Common myeloid progenitor, CD34-positive (primary cell): ENCODE measurements at places on chromosomes 7 and 10.
A peak's percentile ranks its signal among the peaks of the same experiment; 100 is the strongest.

- no peak for DNase-seq
Measured at GRCh38 chr7:20244334-20245120, 27.3 kb upstream of the MACC1 start.

DNA sequence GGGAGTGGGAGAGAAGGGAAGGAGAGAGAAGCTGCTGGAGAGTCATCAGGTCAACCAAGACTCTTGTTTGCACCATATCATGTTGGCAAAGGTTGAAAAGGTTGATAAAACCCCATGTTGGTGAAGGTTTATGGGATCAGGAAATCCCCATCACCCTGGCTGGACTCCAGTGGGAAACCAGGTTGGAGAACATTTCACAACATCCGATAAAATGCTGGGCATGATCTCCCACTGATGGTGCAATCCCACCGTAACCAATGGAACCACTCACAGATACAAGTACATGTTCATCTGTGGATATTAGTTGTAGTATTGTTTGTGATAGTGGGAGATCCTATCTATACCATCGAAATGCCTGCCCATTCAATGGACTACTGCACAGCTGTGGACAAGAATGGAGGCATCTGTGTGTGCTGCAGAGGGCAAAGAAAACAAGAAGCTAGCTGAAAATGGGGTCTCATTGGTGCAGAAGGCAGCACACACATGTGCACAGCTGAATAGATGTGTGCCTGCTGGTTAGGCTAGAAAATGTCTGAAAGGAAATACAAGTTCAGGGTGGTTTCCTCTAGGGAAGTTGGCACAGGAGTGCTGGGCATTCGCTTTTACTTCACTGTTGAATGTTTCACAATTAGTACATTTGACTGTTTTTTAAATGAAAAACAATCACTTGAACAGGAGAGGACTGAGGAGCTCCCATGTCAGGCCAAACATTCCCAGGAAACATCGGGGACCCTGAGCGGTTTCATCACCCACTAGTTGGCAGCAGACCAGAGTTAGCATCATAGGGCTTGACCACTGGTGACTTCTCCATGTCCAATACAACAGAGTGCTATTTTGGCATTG, 80.4 kb upstream of the MGMT start:
- no peak for DNase-seq

GRCh38 chr7:92121681-92122080, 12.6 kb downstream of the CYP51A1 start:
- DNase-seq: no peak

- DNase-seq: no peak
Measured at GRCh38 chr10:29237786-29238185, 51.1 kb upstream of the LYZL1 start.

DNA sequence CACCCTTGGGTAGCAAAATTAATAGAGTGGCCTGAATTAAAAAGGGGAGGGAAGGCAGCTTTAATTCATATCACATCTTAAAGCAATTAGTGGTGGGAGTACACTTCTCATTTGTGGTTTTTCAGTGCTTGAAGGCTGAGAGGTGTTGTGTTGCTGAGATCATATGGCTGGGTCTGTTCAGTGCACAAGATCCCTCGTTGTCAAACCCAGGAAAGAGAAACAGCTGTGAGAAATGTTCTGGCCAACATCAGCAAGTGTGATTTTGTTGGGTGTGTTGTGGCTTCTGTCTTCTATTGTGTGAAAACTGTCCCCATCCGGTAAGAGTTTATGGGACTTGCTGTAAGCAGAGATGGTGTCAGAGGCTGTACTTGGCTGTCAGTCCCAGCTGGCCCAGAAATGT, 197.9 kb upstream of the BMPER start:
- DNase-seq: no peak

DNA sequence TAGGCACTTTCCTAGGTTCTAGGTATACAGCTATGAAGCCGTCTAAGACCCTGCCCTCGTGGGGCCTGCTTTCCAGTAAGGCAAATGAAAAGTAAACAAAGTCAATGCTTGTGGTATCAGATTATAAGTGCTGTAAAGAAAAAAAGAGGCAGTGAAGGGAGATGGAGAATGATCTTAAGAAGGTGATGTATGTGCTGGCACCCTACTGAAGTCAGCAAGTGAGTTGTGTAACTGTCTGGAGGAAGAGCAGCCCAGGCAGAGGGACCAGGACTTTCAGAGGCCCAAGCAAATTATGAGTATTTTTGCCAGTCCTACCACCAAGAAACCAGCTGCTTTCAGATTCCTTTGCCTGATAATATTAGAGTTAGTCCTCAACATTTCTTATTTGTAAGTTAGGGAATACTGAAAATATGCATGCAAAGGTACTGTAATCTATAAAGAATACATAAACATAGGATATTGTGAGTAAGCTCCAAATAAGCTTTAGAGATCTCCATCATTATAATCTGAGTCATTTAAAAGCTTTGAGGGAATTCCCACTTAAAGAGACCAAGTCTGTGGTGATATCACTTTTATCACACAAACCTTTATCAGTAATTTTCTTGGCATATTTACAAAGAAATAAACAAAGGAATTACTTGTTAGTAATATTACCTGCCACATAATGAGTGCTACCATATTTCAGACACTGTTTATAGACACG, 329.2 kb upstream of the LRGUK start:
- DNase-seq: no peak

DNA sequence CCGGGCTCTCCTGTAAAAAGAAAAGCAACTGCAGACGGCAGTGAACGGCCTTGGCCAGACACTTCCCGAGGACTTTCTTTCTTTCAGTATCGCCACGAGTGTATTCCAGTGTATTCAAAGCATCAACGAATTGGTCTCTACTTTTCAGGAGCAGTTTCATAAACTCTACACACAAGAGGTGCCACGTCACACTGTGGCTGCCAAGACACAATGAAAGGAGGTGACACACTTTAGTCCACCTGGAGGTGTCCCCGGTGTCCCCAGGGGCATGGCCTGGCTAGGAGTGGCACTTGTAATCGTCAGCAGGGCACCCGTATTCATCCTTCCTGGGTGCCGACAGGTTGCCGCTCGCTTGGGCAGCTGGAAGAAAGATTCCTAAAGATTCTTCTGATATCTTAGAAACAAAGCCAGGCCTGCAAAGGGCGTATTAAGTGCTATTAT, 5.0 kb downstream of the TNS3 start:
- no peak for DNase-seq

DNA sequence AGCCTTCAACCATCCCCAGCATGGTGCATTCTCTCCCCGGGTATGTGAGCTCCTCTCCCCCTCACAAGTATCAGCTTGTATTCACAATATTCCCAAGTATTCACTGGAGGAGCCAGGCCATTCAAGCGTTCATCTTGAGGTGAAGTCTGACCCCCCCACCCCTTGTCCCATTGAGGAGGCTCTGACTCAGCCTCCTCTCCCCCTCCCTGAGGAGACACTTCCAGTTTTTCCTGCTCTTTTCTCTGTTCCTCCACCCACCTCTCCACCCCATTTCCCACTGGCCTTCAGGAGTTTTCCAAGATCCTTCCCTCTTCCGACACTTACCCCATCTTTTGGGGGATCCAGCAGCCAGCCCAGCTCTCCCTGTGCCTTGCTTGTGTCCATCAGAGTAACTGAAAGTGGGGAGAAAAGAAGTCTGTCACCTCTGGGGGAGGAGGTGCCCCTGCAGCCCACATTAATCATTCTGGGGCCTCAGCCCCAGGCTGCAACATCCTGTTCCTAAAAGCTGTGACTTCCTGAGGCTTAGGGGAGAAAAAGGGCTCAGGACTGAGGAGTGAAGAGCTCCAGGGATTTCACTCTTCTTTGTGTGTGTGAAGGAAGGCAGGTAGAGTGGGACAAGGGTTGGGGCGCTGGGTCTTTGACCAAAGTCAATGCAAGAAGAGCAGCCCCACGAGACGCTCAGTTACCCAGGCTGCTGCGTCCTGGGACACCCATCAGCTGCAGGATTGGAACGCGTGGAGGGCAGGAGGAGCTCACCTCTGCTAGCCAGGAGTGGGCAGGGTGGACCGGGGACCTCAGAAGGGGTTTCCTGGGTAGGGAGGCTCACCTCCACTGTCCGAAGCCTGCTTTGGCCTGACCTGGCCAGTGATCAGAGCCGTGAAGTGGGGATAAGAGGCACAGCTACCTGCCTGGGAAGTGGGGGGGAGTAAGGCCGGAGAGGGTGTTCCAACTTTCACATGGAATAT, 1.1 kb downstream of the EPHA1 start:
- DNase-seq: peak; percentile 58

GRCh38 chr10:75495434-75496190, 64.2 kb downstream of the LRMDA start:
- no peak for DNase-seq

GRCh38 chr10:11083051-11083450, 65.4 kb downstream of the CELF2 start:
- DNase-seq: no peak

DNA sequence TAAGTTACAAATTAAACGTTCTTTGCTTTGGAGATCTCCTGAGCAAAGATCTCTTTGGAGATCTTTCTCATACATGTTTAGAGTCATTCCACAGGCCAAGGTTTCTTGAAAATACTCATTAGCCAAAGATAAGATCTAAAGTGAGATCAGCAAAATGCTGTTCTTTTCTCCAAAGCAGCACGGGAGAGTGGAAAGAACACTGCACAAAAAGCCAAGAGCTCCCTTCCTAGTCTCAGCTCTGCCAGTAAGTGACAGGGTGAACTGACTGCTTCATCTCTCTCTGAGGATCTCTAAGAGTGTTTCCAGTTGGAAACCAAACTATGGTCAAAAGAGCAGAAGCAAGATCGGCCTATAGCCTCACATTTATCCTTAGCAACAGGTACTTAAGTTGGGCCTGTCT, 168.4 kb upstream of the ASAH2 start:
- DNase-seq: no peak

DNA sequence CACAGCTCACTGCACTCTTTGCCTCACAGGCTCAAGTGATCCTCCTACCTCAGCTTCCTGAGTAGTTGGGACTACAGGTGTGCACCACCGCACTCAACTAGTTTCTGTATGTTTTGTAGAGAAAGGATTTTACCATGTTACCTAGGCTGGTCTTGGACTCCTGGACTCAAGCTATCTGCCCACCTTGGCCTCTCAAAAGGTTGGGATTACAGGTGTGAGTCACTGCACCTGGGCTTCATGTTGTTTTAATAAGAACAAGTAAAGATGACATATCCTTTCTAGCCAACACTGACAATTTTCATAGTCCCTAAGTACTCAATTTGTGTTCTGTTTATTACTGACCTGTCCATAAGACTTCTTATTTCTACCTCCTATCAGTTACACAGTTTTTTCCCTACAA, 16.8 kb downstream of the SEMA3C start:
- no peak for DNase-seq

- no peak for DNase-seq
Measured at GRCh38 chr7:133082390-133082766, 488 bp upstream of the CHCHD3 start.

GRCh38 chr10:128804411-128804810, 662.6 kb upstream of the MGMT start:
- no peak for DNase-seq

GRCh38 chr10:121891103-121891502, 36.7 kb downstream of the ATE1 start:
- DNase-seq: no peak

GRCh38 chr10:132249824-132250375, 57.9 kb downstream of the STK32C start:
- no peak for DNase-seq

- DNase-seq: no peak
Measured at GRCh38 chr10:70490142-70490541, 11.6 kb downstream of the PALD1 start.

- no peak for DNase-seq
Measured at GRCh38 chr10:119283387-119283786, 76.0 kb downstream of the GRK5 start.

DNA sequence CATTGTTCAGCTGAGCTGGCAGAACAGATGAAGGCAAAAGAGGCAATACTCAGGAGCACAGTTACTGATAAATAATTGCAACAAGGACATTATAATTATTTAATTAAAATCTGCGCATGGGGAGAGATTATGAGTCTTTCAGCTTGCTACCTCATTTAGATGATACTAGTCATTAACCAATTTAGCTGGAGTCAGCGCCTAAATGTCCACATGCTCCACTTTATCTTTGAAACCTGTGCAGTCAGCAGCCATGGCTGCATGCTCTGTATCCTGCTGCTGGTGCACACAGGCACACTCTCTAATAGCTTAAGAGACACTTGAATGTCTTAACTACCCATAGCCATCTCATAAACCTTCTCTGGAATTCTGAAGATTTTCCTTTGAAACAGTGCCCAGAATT, 196.8 kb downstream of the PPP1R3A start:
- DNase-seq: no peak

GRCh38 chr10:106436123-106436715, 728.3 kb downstream of the SORCS1 start:
- DNase-seq: no peak

GRCh38 chr10:12589791-12590190, 240.4 kb downstream of the CAMK1D start:
- DNase-seq: no peak

DNA sequence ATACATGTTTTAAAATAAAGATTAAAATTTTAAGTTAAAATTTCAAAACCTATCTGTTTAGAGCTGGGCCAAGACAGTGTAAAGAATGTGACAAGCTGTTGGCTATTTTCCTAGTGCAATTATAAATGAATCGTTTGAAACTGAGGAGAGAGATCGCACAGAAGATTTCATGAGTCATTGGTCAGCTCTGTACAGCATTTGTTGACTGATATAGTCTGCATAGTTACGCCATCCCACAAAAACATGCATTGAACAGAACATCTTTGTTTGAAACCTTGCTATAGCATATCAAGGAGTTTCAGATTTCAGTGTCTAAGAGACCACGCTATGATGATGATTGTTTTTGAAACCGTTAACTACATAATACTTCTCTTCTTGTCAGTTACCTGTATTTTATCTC, 1.3 kb upstream of the C10orf67 start:
- DNase-seq: no peak

GRCh38 chr7:85471307-85471706, 284.5 kb upstream of the SEMA3D start:
- peak; percentile 34 for DNase-seq

DNA sequence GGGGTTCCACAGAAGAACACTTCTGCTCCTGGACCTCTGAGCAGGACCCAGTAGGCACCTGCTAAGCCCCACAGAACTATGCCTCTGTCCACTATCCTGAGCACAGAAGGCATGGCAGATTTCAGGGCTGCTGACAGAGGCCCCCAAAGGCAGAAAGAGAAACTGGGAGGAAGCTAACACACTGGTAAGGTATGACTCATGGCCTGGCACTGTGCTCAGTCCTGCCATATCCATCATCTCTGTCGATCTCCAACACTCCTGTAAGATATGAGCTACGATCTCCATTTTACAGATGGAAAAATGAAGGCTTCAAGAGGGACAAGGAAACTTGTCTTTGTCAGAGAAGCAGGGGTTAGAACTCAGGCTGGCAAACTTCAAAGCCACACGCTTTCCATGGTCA, 62.2 kb downstream of the GRID1 start:
- DNase-seq: no peak

DNA sequence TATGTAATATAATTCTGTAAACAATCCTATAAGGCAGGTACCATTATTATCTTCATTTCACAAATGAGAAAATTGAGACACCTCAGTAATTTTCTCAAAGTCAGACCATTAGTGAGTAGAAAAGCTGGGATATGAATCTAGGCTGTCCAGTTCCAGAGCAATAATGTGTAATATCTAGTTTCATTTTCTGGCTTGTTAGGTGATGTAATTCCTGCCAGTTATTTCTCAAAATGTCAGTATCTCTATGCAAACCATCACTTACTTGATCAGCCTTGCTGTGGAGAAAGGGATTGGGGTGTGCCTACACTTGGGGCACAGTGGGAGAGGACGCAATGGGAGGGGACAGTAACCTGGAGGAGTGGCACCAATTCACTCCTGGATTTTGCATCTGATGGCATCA, 157.5 kb downstream of the LYZL1 start:
- DNase-seq: no peak
